ENCODE measurements at places on chromosomes 1 and 21.
A peak's percentile ranks its signal among the peaks of the same experiment; 100 is the strongest.

DNA sequence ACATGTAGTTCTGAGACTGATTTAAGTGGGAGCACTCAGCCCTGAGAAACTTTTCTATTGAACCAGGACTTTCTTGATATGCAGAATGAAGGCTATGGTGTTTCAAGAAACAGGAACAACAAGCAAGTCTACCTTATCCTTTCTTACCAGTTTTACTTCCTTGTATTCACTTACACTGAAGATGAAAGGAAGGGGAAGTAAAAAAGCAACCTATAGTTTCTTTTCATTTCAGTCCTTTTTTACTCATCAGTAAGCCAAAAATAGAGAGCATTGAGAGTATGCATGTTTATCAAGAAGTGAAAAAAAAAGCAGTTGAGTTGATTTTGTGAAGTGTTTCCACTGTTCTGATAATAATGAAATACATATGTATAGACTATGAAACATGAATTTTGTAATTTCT is 1010.3 kb downstream of the AMY1C start:
- no peak for DNase-seq

DNA sequence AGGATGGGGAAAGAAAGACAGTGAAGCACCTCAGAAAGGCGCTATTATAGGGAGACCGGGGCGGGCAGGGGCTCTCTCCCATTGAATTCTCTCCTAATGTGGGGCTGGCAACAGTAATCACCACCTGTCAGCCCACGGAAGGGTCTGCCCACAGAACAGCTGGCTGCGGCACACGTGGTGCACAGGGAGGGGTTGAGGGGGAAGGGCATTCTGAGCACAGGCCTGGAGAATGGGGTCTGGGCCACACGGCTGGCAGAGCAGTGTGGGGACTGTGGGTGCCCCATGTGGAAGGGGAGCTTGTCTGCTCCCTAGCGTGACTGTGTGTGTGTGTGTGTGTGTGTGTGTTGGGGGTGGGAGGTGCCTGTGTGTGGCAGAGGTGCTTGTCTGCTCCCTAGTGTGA is 4.1 kb downstream of the OLFML3 start:
- no peak for DNase-seq

- peak; percentile 27 for DNase-seq
Observed at GRCh38 chr1:204384636-204385352, 25.1 kb upstream of the PLEKHA6 start.

DNA sequence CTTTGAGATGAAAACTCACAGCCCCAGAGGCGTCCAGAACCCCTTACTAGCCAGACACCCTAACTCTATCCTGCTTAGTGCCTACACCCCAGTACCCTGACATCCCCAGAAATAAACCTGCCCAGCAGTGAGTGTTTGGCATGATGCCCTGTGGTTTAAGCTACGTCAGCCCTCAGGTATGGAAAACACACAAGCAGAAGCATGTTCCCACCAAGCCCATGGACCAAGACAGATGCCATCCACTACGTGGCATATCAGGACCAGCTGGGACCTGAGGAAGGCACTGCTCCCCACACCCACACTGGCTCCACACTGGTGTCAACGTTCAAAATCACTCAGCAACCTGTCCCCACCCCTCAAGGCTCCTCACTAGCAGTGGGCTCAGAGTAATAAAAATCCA is 116.4 kb downstream of the SYT2 start:
- DNase-seq = no peak

DNA sequence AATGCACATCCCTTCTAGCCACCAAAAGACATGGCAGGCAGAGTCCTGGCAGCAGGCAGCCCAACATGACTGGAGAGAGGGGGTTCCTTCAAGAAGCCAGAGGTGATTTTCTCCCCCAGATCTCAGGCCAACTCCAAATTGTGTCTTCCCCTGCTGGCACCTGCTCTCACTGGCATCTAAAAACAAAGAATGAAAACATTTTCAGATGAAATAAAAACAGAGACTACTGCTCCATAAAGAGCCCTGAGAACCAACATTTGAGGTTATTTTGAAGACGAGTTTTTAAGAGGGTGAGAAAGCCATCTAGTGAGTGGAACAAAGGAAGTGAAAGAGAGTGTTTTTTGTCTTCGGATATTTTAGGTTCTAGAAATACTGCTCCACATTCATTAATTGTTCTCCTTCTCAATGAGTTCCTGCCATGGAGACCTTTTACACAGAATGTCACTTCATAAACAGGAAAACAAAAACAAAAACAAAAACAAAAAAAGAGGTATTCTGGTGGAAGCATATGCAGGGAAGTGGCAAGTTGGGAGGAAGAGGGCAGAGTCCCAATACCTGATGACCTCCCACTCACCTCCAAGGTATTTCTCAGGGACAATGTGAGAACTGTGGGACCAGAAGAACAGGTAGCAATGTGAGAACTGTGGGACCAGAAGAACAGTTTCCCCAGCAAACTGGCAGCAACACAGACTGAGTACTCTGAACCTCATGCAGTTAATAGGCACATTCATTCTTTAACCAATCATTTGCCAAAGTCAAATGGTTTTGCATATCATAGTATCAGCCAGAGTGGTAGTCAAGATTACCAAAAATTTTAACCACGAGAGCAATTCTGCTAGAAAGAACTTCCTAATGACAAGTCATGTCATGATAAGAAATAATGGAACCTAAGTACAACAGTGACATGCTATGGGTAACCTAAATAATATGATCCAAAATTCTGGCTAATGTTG is 50.0 kb downstream of the KIAA0319L start:
- DNase-seq = no peak

GRCh38 chr21:28758042-28758882 is 234.4 kb downstream of the LTN1 start:
- no peak for DNase-seq
